ENCODE measurements at places on chromosomes 2 and 18.
A peak's percentile ranks its signal among the peaks of the same experiment; 100 is the strongest.

DNA sequence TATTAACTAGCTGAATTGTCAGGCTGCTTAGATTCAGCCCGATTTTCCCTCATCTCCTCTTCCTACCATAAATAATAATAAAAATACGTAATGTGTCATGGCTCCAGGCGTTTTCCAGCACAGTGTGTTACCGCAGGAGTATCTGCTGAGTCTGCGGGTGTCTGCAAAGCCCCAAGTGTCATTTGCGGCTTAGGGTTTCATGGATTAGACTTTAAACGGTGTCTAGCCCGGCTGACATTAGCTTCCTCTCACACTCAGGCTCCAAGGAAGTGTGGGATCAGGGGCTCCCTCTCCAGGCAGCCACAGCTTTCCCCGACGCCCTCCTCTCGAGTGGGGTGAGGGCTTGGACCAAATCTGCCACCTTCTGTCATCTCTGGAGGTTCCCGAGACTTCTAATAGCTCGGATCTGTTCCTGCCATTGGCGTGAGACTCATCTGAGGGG is 14.1 kb upstream of the HOXD1 start:
- DNase-seq: no peak

- no peak for DNase-seq
Measured at GRCh38 chr2:30675758-30676157, 131.5 kb downstream of the CAPN13 start.

- no peak for DNase-seq
Measured at GRCh38 chr2:202703091-202703490, 68.3 kb downstream of the FAM117B start.

DNA sequence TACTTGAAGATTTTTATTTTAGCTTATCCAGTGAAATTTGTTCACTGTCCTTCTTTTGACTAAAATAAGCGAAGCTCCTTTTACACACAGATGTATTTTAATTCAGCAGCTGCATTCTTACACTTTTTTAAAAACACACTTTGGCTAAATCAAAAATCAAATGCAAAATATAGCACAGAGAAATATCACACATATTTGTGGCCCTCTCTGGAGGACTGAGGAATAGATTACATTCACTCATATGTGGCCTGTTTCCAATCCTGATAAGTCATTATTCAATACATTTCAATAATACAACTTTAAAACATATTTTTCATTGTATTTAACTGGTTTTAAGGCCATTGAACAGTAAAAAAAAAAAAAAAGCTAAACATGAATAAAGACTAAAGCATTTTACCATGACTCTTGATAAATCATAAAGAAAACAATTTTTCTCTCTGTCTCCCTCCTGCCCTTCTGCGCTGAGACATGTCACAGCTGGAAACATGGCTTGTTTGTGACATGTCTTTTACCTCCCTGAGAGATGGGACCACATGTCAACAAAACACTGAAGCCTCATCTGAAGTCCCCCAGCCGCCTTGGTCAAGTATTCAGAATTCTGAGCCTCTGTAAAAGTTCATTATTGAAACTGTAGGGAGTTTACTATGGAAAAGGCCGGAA is 221.0 kb downstream of the ZNF407 start:
- no peak for DNase-seq

DNA sequence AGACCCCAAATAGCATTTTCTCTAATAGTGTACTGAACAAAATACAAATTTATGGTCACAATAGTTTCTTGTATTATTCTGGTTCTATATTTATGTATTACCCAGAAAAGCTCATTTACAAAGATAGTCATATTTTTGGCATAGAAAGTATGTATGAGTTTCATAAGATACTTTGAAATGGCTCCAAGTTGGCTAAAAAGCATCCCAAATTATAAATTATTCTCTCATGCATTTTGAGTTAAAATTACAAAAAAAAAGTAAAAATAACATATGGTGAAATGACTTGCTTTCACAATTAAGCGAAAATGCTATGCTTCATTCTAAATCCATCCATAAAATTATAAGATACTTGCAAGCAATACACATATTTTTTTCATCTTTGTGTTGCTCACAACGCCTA is 530.7 kb downstream of the ZNF804A start:
- no peak for DNase-seq

- peak; percentile 75 for DNase-seq
Measured at GRCh38 chr18:61831071-61831470, 61.7 kb downstream of the RNF152 start.

- DNase-seq: peak; percentile 37
Measured at GRCh38 chr2:62787386-62787785, 81.9 kb downstream of the EHBP1 start.

DNA sequence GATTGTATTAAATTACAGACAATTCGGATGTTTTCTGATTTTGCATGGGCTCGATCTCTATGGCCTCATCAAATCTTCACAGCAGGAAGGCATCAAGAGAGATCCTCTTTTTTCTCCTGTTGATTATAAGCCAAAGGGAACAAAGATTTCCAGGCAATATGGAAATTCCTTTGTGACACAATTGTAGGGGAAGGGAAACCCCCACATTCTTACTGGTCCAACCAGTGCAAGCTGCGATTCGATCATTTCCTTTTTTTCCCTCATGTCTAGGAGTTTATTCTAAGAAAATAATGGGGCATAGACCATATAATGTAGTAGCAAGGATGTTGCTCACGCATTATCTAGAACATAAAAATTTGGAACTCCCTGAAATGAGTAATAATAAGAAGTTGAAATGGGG is 87.7 kb downstream of the LYPD6 start:
- DNase-seq: no peak

- no peak for DNase-seq
Measured at GRCh38 chr2:239005586-239005985, 157.7 kb downstream of the TWIST2 start.

- no peak for DNase-seq
Measured at GRCh38 chr18:23377669-23378301, 75.3 kb upstream of the RIOK3 start.

DNA sequence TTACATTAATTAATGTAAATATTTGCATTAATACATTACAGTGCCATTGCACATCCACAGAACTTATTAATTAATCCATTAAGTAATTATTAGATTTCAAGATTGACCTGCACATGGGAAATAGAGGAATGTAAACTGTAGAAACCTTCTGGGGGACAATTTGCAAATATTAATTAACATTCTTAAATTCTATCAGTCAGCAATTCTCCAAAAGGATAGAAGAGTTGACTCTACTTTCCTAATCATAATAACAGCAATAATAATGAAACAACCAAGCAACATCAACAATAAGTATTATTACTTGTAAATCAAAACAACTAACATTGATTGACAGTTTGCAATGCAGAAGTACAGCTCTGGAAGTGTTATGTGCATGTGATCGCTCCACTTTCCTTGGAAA is 281.6 kb upstream of the CRIM1 start:
- DNase-seq: no peak

- no peak for DNase-seq
Measured at GRCh38 chr2:235958221-235958930, 209.8 kb downstream of the GBX2 start.

DNA sequence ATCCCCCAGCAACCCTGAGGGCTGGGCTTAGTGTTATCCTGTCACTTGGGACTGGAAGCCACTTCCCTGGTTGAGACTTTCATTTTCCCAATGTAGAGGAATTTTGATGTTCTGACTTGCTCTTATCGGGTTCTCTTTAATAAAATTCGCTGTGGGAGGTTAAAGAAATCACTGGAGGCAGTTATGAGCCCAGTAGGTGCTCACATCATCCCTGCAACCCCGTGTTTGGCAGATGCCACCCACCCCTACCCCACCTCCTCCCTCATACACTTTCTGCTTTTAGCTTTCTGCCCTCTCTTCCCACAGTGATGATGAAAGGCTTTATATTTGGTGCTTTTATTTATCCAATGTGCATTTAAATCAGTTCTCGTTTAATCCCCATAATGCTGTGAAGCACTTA is 106.6 kb downstream of the MAPK4 start:
- DNase-seq: no peak

DNA sequence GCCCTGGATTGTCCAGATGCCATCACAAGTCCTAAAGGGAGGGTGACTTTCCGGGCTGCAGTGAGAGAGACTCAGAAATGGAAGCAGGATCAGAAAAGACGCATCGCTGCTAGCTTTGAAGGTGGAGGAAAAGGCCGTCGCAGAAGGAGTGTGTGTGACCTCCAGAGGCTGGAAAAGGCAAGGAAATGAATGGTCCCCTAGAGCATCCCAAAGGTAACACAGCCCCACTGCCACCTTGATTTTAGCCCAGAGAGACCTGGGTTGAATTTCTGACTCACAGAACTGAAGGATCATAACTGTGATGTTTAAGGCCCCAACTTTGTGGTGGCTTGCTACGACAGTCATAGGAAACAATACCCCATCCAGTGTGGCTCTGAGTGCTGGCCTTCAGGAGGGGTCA is 8.6 kb upstream of the NCK2 start:
- DNase-seq: no peak

DNA sequence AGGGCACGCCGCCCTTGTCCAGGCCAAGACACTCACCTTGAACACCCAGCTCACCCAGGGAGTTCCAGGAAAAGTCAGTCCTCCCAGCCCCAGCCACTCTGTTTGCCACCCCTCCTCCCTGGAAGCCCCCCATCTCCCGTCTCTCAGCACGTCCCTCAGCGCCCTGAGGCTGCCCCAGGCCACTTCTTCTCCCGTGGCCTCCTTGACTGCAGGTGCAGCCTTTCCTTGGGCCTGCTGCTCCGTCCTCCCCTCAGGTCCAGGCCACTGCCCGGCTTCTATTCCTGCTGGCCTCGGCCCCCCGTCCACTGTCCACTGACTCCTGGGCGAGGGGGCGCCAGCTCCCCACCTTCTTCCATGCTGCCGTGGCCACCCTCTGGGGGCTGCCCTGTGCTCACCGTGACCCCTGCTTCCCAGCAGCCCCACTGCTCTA is 239.1 kb downstream of the HDAC4 start:
- DNase-seq: no peak

GRCh38 chr2:212284166-212284565 is 254.4 kb downstream of the ERBB4 start:
- DNase-seq: no peak

- no peak for DNase-seq
Measured at GRCh38 chr2:26477911-26478253, at the start of gene OTOF. Gene OTOF, minus strand, starts transcription at chr2:26478124.

All from glomerular endothelial cell (primary cell).